ENCODE measurements at places on chromosomes 2 and 18. TPM values are rescaled to one million over a fixed set of nuclear protein-coding genes. Genes with fewer than 3 reads are reported as not detected.
A peak's percentile ranks its signal among the peaks of the same experiment; 100 is the strongest.

REG1B gene
- total RNA-seq = not detected

- DNase-seq = no peak
Measured at GRCh38 chr2:39735648-39736047, 43.4 kb downstream of the THUMPD2 start.

PAX8 gene
- not detected for total RNA-seq

MTCL1 gene
- 12.7 TPM for total RNA-seq

DNA sequence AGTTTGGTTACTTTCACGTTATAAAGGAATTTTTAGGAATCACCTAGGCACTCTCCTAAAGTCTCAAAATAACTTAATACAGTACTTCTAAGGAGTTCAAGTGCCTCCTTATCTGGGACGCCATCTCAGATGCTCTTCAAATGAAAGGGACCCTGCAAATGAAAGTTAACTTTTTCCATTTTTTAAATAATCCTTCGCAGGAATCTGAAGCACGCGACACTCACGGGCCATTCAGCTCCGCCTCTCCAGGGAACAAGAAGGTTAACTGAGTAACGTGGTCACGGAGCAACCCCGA is 537 bp upstream of the ZC3H15 start:
- no peak for DNase-seq

- peak; percentile 12 for DNase-seq
Measured at GRCh38 chr2:48601349-48601748, 16.3 kb upstream of the GTF2A1L start.

KCNG3 gene
- not detected for total RNA-seq

KYNU gene
- 31.4 TPM for total RNA-seq

DNA sequence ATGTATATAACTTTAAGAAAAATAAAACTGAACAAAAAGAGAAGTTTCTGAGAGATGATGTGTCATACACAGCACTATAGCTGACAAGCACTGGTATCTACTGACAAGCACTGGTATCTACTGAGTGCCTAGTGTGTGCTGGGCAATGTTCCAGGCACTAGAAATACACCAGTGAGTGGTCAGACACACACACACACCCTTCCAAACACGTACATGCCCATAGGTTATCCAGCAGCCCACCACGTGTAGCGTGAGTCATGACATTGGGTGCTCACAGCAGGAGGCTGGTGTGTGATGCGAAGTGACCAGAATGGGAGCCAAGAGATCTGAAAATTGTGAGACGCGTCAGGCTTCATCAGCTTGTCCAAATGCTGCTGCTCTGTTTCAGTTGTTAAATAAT is 12.2 kb upstream of the GNAL start:
- peak; percentile 71 for DNase-seq

DNA sequence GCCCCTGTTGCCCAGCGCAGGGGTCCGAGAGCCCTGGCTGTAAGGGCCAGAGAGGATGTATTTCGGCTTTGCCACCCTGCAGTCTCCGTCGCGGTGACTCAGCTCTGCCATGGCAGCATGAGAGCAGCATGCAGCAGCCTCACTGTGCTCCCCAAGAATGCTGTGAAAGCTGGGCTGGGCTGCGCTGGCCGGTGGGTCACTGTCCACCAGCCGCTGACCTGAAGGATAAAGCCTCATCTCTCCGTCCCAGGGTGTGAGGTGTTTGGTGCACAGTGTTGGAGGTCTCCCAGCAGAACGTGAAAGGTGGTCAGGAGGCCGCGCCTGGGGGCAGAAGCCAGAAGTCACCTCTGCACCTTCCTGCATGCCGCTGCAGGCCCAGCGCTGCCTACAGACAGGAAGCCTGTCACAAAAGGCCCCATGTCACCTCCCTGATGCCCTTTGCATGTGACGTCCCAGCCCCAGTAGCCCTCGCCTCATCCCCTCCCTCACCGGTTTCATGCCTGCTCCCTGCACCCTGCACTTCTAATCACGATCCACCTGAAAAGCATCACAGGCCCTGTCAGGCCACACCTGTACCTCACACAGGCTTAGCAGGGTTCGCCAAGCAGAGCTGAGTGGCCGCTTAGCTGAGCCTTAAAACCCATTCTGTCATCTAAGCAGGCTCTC is 342.1 kb downstream of the EIPR1 start:
- DNase-seq = no peak

DNA sequence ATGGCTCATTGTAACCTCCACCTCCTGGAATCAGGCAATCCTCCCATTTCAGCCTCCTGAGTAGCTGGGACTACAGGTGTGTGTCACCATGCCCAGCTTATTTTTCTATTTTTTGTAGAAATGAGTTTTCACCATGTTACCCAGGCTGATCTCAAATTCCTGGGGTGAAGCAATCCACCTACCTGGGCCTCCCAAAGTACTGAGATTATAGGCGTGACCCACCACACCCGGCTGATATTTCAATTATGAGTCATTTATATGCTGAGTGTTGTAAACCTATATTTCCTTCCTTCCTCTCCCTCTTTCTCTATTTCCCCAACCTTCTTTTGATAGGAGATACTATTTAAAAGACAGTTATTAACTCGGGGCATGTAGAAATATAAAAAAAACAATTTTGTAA is 469.6 kb upstream of the ID2 start:
- DNase-seq = peak; percentile 64

ACTR1B gene
- total RNA-seq = 52.9 TPM

UBE2F gene
- total RNA-seq = 74.4 TPM

- DNase-seq = peak; percentile 27
Measured at GRCh38 chr2:25250331-25251070, 82.1 kb upstream of the POMC start.

DNA sequence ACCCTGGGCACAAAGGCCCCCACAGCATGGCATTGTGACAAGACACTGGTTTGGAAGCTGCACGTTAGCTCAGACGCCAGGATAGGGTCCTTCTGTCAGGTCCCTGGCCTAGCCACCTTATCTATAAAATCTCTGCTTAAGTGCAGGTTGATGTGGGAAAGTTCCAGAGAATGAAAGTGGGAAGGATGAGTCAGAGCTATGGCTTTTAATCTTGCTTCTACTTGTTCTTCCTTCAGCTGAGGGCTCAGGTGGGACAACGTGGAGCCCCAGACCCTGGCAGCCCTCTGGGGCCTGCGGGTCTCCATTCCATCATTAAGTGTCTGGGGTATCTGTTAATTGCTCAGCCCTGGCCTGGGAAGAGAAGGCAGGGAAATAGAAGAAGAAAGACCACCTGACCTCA is 64.5 kb downstream of the CELF4 start:
- DNase-seq = peak; percentile 46

- DNase-seq = no peak
Measured at GRCh38 chr2:46025081-46025480, 272.1 kb upstream of the EPAS1 start.
